Right atrium auricular region (tissue), 2 donors: ENCODE measurements at places on chromosomes 3 and 15. TPM values are rescaled to one million over a fixed set of nuclear protein-coding genes. Genes with fewer than 3 reads are reported as not detected.

Gene FGF12
- total RNA-seq: 218 TPM

Gene DENND4A
- total RNA-seq: 15.2 TPM

Gene WWTR1
- 73.1 TPM for total RNA-seq

Gene FMN1
- 3.1 TPM for total RNA-seq

Gene INAFM2
- 45.5 TPM for total RNA-seq

Gene POU1F1
- total RNA-seq: not detected

Gene SLCO2A1
- 36.4 TPM for total RNA-seq

Gene UMPS
- 6.6 TPM for total RNA-seq

- H3K4me3 ChIP-seq: no peak overlapping the region
- H3K27me3 ChIP-seq: no peaks in the 10 kb centered on the region
- no peak for DNase-seq
- H3K4me1 ChIP-seq: no peaks in the 10 kb centered on the region
These were observed 16.1 kb upstream of the AGBL1 start for GRCh38 chr15:86063356-86064095.

- no peaks in the 10 kb centered on the region for H3K36me3 ChIP-seq
- H3K27me3 ChIP-seq: no peaks in the 10 kb centered on the region
- no peaks in the 10 kb centered on the region for H3K4me1 ChIP-seq
- H3K27ac ChIP-seq: no peak overlapping the region
- no peak overlapping the region for H3K4me3 ChIP-seq
- DNase-seq: no peak
These were observed 32.9 kb downstream of the MEGF11 start for GRCh38 chr15:66220601-66221000.

DNA sequence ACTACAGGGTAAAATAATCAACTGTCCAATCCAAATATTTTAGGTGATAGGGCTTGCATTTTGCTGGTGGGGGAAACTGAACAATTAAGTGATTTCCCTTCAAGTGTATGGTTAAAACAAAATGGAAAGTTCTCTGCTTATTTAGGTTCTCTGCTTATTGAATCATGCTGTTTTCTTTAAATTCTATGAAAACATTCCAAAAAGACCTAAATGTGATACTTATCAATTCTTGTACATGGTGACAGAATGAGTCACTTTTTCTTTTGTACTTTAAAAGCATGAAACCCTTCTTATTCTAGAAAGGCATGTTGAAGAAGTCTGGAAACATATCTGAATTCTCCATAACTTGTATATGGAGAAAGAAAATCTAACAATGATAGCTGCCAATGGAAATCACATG is 192.6 kb downstream of the FMN1 start:
- H3K27ac ChIP-seq: no peak overlapping the region
- no peaks in the 10 kb centered on the region for H3K4me1 ChIP-seq
- no peaks in the 10 kb centered on the region for H3K36me3 ChIP-seq
- DNase-seq: no peak

- DNase-seq: no peak
- no peak overlapping the region for H3K4me3 ChIP-seq
- no peak overlapping the region for H3K27ac ChIP-seq
- no peaks in the 10 kb centered on the region for H3K4me1 ChIP-seq
These were observed 425.1 kb upstream of the NECTIN3 start for GRCh38 chr3:110646496-110646895.

DNA sequence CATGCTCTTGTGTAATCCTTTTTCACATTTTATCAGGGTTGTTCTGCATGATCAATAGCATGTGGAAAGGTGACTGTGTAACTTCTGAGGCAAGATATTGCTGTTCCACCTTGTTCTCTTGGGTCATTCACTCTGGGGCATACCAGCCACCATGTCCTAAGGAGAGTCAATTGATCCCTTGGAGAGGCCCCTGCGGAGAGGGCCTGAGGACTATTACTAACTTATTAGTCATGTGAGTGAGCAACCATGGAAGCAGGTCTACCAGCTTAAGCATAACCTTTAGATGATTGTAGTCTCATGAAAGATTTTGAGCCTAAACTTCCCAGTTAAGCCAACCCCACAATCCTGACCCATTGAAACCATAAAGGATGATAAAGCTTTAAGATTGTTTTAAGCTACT is 22.0 kb upstream of the COL6A5 start:
- no peaks in the 10 kb centered on the region for H3K36me3 ChIP-seq
- DNase-seq: no peak
- no peaks in the 10 kb centered on the region for H3K27me3 ChIP-seq
- H3K27ac ChIP-seq: no peak overlapping the region
- H3K4me3 ChIP-seq: no peak overlapping the region

GRCh38 chr15:41494922-41495735 is 1.5 kb downstream of the ITPKA start:
- H3K4me1 ChIP-seq: no peaks in the 10 kb centered on the region
- H3K27me3 ChIP-seq: no peaks in the 10 kb centered on the region
- H3K36me3 ChIP-seq: no peaks in the 10 kb centered on the region
- H3K4me3 ChIP-seq: peak overlapping the region; percentile 62
- DNase-seq: no peak
- no peak overlapping the region for H3K27ac ChIP-seq

DNA sequence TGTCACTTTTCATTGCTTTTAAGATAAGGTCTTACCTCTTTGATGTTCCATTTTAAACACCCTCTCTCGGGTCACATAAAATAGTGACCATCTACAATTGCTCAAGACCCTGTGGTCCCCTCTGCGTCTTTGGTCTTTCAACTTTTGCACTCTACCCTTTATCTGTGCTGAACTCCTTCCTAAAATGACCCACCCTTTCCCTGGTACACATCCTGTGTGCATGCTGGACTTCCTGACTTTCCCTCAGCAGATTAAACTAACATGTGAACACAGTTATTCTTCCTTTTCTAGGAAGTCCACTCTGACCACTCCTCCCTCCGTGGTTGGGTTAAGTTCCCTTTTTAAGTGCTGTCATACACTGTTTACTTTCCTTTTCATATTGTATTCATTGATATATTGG is 414.2 kb downstream of the GABRB3 start:
- DNase-seq: no peak
- no peaks in the 10 kb centered on the region for H3K36me3 ChIP-seq
- H3K4me1 ChIP-seq: no peaks in the 10 kb centered on the region
- no peak overlapping the region for H3K4me3 ChIP-seq
- no peaks in the 10 kb centered on the region for H3K27me3 ChIP-seq

DNA sequence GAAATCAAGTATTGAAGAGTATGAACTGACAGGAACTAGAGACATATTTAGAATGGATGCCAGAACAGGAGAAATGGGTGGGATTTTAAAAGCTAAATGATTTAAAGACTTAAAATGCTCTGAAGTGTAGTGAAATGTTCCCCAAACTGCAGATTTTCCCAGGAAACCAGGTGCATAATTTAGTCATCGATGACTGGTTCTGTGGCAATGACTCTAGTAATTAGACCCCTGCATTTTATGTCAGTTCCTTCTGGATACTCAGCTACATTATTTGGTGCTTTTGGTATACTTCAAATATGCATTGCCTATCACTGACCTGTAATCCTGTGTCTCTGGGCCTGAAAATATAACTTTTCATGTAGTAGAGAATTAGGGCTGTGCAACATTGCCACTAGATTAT is 16.8 kb downstream of the AGTR1 start:
- H3K4me1 ChIP-seq: peaks cover 5% of the 10 kb centered on the region
- no peak overlapping the region for H3K27ac ChIP-seq
- no peaks in the 10 kb centered on the region for H3K36me3 ChIP-seq
- H3K4me3 ChIP-seq: no peak overlapping the region
- H3K27me3 ChIP-seq: no peaks in the 10 kb centered on the region

DNA sequence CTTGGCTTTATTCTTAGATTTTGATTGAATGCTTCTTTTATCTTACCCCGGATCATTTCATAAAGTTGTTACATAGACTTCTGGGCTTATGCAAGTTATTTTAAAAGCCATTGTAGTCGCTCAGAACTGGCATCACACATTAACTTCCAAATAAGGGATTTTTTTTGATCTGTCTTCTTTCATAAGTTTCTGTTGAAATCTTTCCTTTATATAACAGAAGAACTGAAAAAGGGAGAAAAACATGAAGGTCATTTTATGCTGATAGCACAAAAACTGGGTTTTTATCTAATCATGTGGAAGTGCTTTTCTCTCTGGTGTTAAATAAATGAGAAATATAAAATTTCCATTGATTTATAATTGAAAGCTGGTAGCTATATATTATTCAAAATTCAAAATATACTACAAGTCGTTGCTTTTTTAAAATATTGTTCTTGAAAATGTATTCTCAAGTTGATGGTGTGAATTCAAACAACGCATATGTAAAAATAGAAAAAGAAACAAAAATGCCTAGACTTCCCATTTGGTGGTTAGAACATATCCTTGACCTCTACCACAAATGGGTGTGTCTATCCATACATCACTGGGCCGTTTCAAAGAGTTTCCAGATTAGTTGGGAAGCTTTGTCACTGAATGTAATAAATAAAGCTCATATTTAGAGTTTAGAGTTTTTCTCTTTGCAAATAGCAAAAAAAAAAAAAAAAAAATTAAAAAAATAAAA is 258.3 kb upstream of the ZPLD1 start:
- H3K36me3 ChIP-seq: no peaks in the 10 kb centered on the region
- no peaks in the 10 kb centered on the region for H3K27me3 ChIP-seq
- H3K27ac ChIP-seq: no peak overlapping the region
- DNase-seq: no peak
